ENCODE measurements at places on chromosomes 12 and 14. TPM values are rescaled to one million over a fixed set of nuclear protein-coding genes. Genes with fewer than 3 reads are reported as not detected.
A peak's percentile ranks its signal among the peaks of the same experiment; 100 is the strongest.

DNA sequence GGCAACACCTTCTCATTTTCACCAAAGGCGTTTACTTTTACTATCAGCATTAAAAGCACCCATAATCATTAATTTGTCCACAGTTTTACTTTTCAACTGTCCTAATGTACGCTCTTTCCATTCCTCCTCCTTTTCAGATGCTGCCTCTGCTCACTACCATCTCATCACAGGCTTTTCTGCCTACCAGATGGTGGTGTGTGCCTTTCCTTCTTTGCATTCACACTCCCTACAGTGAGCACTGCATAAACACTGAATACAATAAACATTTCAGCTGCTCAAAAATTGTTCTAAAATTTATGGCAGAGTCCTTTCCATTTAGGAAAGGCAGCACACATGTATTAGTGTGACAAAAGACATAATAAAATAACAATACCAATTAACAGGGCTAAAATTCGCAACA is 435.7 kb downstream of the GXYLT1 start:
- DNase-seq = no peak

DNA sequence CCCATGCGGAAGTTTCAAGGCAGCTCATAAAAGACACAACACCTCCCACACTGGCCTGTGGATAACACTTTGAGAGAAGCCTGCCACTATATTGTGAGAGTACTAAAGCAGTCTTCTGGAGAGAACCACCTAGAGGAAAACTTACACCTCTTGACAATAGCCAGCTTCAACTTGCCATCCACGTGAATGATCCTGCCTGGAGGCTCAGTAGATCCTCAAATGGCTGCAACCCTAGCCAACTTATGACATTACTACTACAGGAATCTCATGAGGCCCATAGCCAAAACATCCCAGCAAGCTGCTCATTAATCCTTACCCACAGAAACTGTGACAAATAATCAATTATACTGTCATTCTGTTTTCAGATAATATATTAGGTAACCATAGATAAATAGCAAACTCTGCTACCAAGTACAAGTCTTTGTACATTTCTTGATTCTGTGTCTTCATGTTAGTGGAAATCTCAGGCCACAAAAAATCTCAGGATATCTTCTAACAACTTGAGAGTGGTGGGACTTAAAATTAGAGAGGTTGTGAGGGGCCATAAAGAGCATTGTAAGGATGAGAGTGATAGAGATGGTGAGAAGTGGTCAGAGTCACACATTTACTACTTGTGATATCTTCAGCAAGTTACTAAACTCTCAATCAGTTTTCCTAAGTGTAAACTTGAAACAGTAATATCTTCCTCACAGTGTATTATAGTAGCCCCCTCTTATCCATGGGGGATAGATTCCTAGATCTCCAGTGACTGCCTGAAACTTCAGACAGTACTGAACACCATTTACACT is 368.0 kb downstream of the C12orf50 start:
- DNase-seq = peak; percentile 44

- DNase-seq = no peak
Measured at GRCh38 chr12:80269803-80270552, 170.6 kb downstream of the OTOGL start.

Gene ACSS3
- 24.4 TPM for total RNA-seq

GRCh38 chr12:47032644-47033043 is 46.8 kb upstream of the PCED1B start:
- peak; percentile 18 for DNase-seq

Gene OAS3
- total RNA-seq = 11.9 TPM

GRCh38 chr14:77220246-77221017 is 38.8 kb downstream of the TMEM63C start:
- DNase-seq = no peak

- no peak for DNase-seq
Measured at GRCh38 chr14:25034803-25035681, 14.9 kb downstream of the STXBP6 start.

Gene AKAP3
- 1.0 TPM for total RNA-seq

GRCh38 chr12:116325336-116325664 is 47.8 kb upstream of the MED13L start:
- DNase-seq = no peak

DNA sequence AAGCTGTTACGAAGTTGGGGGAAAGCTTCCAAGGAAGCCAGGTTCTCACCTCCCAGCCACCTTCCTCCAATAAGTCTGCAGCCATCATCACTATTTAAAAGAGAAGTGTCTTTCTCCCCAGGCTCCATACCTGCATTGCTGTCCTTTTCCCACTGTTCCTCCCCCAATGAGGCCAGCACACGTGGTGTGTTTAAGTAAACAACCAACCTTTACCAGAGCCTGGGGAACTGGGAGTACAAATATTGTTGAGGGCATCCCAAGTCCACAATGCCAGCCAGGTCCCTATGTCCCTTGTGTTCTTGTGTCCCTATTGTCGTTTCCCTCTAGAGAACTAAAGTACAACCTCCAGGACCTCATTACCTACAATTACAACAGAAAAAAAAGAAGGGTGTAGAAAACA is 49.2 kb upstream of the PNMA1 start:
- no peak for DNase-seq

- DNase-seq = peak; percentile 61
Measured at GRCh38 chr12:6323340-6323994, 13.0 kb downstream of the PLEKHG6 start.
